Iris pigment epithelial cell (primary cell): ENCODE measurements at places on chromosomes 2 and 18.

DNA sequence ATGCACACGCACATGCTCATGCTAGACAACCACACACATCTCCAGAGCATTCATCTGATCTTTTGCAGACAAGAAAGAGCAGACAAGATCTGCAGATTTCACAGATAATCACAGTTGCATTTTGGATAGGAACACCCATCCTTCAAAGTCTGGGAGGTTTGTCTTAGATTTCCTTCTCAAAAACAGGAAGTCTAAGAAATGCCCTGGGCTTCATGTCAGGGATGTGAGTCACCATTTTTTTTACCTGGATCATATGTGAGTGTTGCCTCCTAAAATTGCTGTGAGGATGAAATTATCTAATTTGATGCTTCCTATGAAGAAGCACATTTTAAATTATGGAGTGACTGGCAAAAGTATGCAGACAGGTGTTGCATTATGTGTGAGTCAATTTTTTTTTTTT, 46.1 kb downstream of the SRD5A2 start:
- no peak for DNase-seq

GRCh38 chr18:80170395-80171053, 61.5 kb downstream of the ADNP2 start:
- DNase-seq = no peak

DNA sequence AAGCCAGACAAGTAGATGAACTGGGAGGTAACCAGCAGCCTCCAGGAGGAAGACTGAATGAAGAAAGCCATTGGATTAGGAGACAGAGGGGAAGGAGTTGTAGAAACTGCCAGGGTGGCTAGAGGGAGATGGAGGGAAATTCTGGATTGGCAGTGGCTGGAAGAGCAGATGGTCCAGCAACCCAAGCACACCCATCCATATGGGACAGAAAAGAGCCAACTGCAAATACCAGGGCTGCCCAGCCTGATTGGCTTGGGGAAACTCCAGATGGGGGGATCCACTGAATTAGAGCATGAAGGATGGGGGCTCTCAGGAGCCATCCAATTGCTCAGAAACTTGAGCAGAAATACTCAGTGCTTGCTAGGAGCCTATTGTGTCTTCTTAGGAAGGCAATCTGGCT, 173.5 kb upstream of the EPB41L3 start:
- DNase-seq = no peak

DNA sequence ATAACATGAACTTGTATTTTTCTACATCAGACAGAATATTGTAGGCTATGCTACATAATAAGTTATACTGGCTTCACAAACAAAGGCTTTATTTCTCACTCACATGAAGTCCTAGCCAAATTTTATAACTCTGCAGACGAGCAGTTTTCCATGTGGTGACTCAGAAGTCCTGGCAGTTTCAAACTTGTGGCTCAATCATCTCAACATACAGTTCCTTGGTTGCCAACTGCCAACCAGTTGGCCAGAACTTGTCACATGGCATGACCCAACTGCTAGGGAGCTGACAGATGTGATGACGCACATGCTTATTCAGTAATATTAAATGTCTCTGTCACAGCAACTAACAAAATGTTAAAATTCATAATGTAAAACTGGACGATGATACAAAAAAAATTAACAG, 63.8 kb upstream of the ZC3H15 start:
- peak; percentile 79 for DNase-seq

- no peak for DNase-seq
Observed at GRCh38 chr2:98161186-98161585, 74.2 kb downstream of the VWA3B start.

- DNase-seq = peak; percentile 93
Observed at GRCh38 chr18:6561420-6561861, 146.7 kb upstream of the L3MBTL4 start.

DNA sequence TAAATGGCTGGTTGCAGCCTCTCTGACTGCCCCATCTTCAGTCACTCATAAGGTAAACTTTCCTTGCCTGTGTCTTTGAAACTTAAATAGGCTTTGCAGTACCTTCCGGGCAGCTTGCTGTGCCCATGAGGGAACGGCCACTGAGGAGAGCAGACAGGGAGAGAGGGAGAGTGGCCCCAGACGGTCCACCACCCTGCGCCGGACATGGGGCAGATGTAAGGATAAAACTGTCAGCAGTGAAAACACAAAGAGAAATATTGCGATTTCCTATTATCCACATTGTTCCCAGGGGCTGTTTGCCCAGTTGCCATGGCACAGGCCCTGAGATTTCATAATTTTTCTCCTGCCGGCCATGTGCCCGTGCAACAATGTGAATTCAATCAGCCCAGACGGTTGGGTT, 265.9 kb upstream of the SALL3 start:
- no peak for DNase-seq

DNA sequence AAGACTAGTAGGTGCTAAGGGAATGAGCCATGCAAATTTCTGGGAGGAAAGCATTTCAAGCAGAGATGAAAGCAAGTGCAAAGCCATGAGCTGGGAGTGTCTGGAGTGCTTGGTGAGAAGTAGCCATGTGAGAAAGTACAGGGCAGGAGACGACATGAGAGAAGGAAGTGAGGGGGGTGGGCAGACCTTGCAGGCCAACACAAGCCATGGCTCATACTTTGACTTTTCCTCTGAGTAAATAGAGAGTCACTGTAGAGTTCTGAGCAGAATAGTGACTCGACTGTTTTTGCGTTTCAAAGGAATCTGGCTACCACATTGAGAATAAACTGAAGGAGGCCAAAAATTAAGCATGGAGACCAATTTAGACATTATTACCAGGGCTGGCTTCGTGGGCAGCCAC, 42.2 kb downstream of the SCN2A start:
- no peak for DNase-seq
